ENCODE measurements at places on chromosomes 12 and 14.

DNA sequence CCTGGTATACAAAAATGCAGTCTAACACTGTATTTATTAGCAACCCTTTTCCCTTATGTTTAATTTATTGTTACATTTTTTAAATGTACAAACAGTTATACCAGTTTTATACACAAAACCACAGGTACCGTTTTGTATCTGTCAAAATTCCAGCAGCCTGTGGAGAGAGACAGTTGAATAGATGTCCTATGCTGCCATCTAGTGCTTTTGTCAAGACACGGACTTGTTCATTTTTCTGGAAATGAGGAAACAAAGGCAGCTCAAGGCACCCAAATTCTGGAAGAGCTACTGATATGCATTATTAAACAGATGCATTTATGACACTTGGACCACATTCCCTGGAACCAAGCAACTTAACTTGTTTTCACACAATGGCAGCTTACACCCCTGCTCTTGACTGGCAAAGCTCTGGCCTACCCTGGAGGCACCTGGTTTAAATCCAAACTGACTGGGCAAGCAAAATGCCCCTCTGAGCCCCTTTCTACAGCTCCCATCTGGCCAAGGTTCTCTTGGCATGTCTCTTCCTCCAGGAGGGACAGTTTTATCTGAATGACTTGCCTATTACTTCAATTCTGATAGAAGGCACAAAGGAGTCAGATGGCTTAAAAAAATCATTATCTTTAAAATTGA, 286.9 kb upstream of the PRKD1 start:
- DNase-seq, result peak; percentile 78

GRCh38 chr14:39568809-39569538, 136.7 kb upstream of the FBXO33 start:
- DNase-seq, result no peak

GRCh38 chr12:22435583-22435982, 101.1 kb upstream of the ST8SIA1 start:
- DNase-seq, result no peak

- DNase-seq, result no peak
Observed at GRCh38 chr12:127558361-127558760, 708.6 kb upstream of the TMEM132C start.

GRCh38 chr12:49795654-49796105, 32.5 kb downstream of the NCKAP5L start:
- DNase-seq, result no peak

DNA sequence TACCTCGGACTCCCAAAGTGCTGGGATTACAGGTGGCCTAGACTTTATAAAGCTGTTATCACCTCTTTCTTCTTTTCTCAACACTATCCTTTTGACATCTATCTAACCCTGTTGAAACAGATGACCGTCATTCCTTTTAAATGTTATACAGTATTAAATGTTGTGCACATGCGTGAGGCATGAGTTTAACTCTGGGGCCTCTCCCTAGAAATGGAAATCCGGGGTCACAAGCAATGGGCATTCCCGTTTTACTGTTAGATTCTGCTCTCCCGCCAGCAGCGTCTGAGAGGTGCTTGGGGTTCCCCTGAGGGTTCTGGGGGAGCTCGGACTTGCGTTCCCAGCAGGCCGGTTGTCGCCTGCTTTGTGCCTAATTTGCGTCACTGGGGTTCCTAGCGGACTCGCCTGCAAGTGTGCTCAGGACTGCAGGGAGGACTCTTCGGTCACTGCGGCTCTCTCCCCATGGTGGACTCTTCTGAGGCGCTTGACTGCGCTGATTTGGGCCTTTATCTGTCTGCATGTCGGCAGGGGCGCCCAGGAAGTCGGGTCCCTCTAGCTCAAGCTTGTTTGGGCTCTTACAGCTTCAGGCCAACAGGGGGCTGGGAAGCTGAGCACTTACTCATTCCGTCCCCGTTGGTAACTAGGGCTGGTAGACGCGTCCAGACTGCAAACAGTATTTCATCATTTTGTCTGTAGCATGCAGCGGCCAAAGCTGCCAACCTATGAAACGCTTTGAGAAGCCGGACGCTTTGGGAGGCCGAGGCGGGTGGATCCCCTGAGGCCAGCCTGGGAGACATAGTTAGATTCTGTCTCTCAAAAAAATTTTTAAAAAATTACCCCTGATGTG, 1.2 kb upstream of the RAN start:
- DNase-seq, result peak; percentile 94

- DNase-seq, result no peak
Observed at GRCh38 chr14:91873471-91874415, 6.4 kb upstream of the TC2N start.

DNA sequence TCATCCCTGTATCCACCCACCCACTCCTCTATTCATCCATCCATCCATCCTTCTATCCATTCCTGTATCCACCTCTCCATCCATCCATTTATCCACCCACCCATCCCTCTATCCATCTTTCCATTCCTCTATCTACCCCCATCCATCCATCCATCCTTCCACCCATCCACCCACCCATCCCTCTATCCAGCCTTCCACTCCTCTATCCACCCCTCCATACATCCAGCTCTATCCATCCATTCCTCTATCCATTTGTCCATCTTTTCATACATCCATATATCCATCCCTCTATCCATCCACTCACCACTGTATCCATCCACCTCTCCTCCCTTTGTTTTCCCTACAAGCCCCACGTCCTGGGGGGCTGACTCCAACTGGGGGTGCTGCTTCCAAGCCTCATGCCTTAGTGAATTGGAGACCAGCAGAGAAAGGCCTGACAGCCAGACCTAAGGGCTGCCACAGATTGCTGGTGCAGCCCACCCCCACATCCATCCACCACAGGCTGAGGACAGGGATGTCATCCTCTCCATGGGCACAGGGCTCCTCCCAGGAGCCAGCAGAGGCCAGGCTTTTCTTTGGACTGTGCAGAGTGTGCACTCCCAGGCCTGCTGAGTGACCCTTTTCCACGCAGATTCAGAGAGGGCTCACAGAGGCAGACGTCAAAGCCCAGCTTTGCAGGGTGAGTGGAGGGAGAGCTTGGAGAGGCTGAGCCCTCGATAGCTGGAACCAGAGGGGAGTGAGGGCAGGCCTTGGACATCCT, 18.9 kb upstream of the GPR132 start:
- no peak for DNase-seq

GRCh38 chr12:62879691-62880090, 55.3 kb downstream of the PPM1H start:
- no peak for DNase-seq

DNA sequence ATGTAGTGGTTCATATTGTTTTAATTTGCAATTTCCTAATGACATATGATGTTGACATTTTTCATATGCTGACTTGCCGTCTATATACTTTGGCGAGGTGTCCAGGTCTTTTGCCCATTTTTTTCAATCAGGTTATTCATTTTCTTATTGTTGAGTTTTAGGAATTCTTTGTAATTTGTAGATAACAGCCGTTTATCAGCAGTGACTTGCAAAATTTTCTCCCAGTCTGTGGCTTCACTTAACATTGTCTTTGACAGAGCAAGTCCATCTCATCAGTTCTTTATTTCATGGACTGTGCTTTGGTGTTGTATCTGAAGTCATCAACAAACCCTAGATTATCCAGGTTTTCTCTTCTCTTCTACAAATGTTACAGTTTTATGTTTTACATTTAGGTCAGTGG, 12.6 kb upstream of the KLHDC2 start:
- DNase-seq, result no peak

- DNase-seq, result no peak
Observed at GRCh38 chr14:104268725-104269436, 130.5 kb downstream of the KIF26A start.

DNA sequence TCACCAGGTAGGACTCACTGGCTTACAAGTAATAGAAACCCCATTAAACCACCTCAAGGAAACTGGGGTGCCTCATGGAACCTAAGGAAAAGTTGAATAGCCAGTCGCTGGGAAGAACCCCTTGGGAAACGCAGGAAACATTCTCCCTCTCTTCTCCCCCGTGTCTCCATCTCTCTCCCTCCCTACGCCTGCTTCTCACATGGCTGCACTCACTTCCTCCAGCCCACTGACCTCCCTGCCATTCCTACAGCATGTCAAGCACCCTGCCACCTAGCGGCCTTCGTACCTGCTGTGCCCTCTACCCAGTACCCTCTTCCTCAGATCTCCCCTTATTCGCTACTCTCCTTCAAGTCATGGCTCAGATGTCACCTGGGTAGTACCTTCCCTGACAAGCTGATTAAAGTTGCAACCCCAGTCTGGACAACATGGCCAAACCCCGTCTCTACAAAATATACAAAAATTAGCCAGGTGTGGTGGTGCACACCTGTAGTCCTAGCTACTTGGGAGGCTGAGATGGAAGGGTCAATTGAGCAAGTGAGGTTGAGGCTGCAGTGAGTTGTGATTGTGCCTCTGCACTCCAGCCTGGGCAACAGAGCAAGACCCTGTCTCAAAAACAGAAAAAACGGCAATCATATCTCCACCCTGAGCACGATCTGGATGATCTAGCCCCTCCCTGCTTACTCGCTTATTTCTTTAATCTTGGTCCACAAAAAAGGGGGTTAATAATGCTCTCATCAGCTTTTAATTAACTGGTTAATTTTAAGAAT, 6.4 kb upstream of the DTX1 start:
- DNase-seq, result no peak
